ENCODE measurements at places on chromosomes 12 and 14.

DNA sequence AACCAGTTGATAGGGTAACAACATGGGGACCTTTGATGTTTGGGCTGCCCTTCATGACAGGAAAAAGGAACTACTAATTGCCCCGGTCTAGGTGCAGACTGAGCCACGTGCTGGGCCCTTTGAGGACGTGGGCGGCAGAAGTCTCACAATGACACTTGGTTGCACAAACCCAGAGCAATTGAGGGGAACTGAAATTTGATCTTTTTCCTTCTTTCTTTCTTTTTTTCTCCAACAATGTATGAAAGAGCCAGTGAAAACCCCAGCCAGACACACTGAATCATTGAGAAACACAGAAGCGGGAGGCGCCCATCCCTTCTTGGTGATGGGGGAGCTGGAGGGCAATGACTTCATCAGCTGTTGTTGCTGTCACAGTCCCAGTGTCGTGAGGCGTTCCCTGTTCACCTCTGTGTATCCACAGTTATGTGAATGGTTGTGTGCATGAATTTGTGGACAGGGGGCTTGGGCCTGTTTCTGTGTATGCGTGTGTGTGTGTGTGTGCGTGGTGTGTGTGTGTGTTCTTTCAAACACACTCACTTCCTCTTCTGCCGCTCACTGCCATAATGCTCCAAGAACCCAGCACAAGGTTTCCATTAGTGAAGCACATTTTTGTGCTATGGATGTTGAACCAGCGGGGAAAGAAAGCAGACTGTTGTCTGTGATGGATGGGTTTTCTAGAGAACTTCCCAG, 137.5 kb upstream of the CCND2 start:
- no peak for DNase-seq
- no peaks in the 10 kb centered on the region for H3K4me1 ChIP-seq
- no peaks in the 10 kb centered on the region for H3K36me3 ChIP-seq

DNA sequence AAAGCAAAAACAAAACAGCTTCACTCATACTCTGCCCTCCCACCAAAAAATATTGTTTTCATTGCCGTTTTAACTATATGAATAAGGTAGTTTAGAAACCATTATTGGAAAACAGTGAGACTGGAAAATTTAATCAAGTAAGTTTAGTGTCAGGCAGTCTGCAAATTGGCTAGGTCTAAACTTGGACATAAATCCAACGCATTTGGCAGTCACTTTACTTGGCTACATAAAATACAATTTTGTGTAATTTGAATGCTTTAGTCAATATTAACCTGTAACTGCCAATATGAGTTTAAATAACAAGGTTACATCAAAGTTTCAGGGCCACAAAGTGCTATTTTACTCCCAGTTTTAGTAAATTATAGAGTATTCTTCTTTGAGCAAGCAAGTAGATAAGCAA, 202.3 kb upstream of the SLC38A2 start:
- no peak overlapping the region for H3K27ac ChIP-seq
- no peak overlapping the region for H3K4me3 ChIP-seq
- H3K4me1 ChIP-seq, result no peaks in the 10 kb centered on the region
- H3K27me3 ChIP-seq, result no peaks in the 10 kb centered on the region

GRCh38 chr12:124130691-124131591, 157.9 kb downstream of the ZNF664 start:
- DNase-seq, result no peak
- H3K27ac ChIP-seq, result no peak overlapping the region
- peaks cover 63% of the 10 kb centered on the region for H3K27me3 ChIP-seq
- no peak overlapping the region for H3K4me3 ChIP-seq
- no peaks in the 10 kb centered on the region for H3K4me1 ChIP-seq

DNA sequence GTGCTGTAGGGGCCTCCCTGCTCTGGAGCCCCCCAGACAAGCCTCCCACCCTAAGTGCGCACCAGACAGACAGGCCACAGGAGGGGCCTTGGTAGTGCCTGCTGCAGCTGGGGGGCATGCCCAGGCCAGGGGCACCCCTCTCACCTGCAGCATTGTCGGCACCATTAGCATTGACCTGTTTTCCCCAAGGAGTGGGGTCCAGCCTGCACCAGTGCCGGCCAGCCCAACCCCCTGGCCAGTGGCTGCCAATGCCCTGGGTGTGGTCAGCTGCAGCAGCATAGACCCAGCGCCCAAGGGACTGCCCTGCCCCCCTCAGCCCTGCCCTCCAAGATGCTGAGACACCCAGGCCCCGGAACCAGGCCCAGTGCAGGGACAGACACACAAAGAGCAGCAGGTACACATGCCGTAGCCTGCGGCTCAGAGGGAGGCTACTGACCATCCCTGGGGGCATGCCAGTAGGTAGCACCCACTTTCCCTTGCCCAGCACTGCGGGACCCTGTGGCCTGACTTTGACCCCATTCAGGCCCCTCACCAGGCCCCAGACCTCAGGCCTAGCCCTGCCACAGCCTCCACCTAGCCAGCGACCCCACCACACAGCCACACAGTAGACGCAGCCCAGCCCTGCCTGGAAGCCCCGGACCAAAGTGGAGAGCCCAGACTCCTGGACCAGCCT, 1.0 kb downstream of the AHNAK2 start:
- no peaks in the 10 kb centered on the region for H3K27me3 ChIP-seq
- no peaks in the 10 kb centered on the region for H3K36me3 ChIP-seq
- H3K4me1 ChIP-seq, result peaks cover 64% of the 10 kb centered on the region
- peak; percentile 23 for DNase-seq

DNA sequence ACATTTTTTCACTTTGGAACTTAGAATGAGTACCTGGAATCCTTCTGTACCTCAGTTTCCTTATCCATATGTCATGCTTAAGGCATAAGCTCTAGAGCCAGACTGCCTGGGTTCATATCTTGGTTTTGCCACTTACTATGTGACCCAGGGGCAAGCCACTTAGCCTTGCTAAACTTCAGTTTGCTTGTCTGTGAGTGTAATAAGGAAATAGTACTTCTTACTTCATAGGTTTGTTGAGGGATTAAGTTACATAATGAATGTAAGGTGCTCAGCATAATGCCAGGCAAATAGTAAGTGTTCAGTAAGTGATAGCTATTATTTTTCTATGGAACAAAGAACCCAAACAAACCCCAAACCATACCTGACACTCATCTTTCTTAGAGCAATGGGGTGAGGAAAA, 225.1 kb downstream of the BCAT1 start:
- H3K27me3 ChIP-seq, result no peaks in the 10 kb centered on the region
- no peaks in the 10 kb centered on the region for H3K4me1 ChIP-seq
- H3K36me3 ChIP-seq, result no peaks in the 10 kb centered on the region
- no peak for DNase-seq

DNA sequence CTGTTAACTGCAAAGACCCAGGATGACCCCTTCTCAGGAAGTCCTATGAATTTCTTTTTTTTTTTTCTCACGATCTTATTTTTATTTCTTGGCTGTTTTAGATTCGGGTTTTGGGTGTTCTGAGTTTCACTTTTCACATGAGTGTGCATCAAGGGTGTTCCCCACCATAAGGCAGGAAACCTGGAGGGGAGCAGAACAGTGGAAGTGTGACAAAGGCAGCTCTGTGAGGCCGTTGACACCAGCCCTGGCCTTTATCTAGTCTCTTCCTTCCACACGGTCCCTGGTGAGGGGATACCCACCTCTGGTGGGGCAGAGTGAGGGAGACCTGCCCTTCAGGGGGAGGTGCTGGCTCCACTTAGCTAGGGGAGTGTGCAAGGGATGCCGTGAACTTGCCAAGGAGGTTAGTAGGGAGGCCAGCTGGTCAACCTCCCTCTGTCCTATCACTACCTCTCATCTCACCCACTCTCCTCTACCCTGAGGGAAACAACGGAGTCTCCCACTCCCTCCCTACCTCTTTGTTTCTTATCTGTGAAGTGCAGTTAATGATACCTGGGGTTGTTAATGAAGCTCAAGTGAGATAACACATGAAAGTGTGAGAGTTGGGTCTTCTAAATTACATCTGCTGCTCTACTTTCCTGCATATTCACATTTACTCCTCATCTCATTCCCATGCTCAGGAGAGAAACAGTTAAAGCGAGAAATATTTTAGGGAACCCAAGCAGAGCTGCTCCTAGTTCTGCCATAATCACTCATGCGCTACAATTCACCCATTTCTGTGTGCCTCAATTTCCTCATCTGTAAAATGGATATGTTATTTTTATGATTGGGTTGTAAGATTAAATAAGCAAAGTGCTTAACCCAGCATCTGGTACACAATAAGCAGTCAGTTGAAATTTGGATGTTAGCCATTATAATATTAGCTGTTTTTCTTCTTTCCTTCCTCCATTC, 4.4 kb upstream of the GALNT6 start:
- peaks cover 40% of the 10 kb centered on the region for H3K4me1 ChIP-seq
- H3K27me3 ChIP-seq, result no peaks in the 10 kb centered on the region
- H3K36me3 ChIP-seq, result no peaks in the 10 kb centered on the region
- DNase-seq, result no peak

DNA sequence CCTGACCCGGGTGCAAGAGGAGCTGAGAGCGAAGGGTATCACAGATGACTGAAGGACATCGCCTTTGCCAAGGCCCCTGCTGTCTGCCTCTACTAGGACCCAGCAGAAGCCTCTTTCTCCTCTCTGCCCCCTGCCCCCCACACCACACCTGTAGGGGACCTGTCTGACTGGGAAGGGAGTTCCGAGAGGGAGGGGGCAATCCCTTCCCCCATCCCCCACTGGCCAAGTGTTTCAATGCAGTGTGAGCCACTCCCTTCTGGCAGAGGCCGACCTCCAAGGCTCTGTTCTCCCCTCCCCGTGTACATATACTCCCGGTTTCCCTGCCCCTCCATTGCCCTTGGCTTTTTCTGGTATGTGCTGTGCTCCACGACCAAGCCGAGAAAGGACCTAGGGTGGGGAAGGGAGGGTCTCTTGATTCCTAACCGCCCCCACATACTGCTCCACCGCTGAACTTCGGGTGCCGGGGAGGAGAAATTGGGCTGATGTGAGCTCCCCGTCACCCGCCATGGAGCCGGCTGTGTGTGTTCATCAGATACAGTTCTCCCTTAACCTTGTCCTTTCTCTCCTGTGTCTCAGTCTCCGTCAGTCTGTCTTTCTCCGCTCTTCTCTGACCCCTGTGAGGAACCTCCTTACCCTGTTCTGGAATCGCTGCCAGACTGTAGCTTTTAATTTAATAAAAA, 2.0 kb upstream of the ARHGEF25 start:
- no peaks in the 10 kb centered on the region for H3K36me3 ChIP-seq
- H3K27me3 ChIP-seq, result no peaks in the 10 kb centered on the region
- H3K4me3 ChIP-seq, result no peak overlapping the region
- H3K4me1 ChIP-seq, result peaks cover 18% of the 10 kb centered on the region

GRCh38 chr14:60488175-60488574, 2.3 kb upstream of the C14orf39 start:
- peaks cover 4% of the 10 kb centered on the region for H3K4me1 ChIP-seq
- peaks cover 19% of the 10 kb centered on the region for H3K27me3 ChIP-seq

- DNase-seq, result no peak
- H3K4me3 ChIP-seq, result no peak overlapping the region
- H3K4me1 ChIP-seq, result no peaks in the 10 kb centered on the region
- no peaks in the 10 kb centered on the region for H3K36me3 ChIP-seq
- peaks cover 39% of the 10 kb centered on the region for H3K27me3 ChIP-seq
Observed at GRCh38 chr12:128353301-128353700, 86.3 kb downstream of the TMEM132C start.

DNA sequence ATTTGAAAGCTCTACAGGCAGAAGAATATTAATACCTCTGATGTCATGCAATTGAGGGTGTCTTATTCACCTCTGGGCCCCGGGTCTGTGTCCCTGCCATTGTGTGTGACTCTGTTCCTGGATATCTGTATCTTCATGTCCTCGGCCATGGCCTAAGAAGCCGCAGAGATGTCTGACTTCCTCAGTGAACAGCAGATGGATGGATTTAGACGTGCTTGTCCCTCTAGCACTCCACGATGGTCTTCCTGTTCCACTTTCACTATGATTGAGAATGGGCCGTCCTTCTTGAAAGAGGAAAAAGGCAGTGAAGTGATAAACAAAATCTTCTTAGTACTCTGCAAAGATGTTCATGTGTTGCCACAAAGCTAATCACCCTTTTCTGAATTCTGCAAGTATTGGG, 217.4 kb downstream of the SLC41A2 start:
- no peak overlapping the region for H3K27ac ChIP-seq
- no peak for DNase-seq

DNA sequence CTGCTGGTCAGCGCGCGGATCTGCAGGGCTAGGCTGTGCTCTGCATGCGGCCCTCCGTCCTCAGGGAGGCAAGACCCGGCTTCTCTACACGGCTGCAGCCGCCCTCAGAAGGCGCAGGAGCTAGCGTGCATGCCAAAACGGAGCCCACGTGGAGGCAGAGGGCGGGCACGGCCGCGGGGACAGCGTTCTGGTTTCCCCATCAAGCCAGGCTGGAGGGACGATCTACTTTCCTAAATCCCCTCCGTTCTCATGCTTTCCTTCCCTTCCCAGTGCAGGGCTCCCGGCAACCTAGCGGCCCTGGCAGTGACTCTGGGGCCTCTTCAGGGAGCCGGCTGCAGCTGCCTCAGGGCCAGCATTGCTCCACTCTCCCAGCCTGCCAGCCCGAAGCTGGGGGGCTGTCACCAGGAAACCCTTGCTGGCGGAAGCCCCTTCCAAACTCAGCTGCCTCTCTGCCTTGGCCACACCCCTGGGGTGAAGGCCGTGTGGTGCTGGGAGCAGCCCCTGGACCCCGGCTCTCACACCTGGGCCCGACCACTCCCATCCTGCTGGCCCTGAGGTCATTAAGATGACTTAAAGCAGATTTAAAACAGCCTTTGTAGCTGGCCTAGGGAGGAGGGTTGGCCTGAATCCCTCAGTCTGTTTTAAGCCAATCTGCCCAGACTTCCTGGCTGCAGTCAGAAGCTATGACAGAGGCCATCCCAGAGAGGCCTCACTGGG, 9.2 kb upstream of the GOLGA3 start:
- H3K4me1 ChIP-seq, result no peaks in the 10 kb centered on the region
- H3K27me3 ChIP-seq, result no peaks in the 10 kb centered on the region
- H3K27ac ChIP-seq, result no peak overlapping the region
- H3K36me3 ChIP-seq, result peaks cover 13% of the 10 kb centered on the region
- H3K4me3 ChIP-seq, result no peak overlapping the region

- H3K27ac ChIP-seq, result no peak overlapping the region
- H3K27me3 ChIP-seq, result no peaks in the 10 kb centered on the region
- DNase-seq, result peak; percentile 9
- no peaks in the 10 kb centered on the region for H3K36me3 ChIP-seq
- H3K4me3 ChIP-seq, result no peak overlapping the region
Observed at GRCh38 chr12:52358575-52359350, 8.5 kb downstream of the KRT85 start.

- H3K4me3 ChIP-seq, result no peak overlapping the region
- H3K4me1 ChIP-seq, result peaks cover 13% of the 10 kb centered on the region
- no peak overlapping the region for H3K27ac ChIP-seq
- peak; percentile 22 for DNase-seq
Observed at GRCh38 chr14:68665131-68665530, 127.7 kb downstream of the ZFP36L1 start.

DNA sequence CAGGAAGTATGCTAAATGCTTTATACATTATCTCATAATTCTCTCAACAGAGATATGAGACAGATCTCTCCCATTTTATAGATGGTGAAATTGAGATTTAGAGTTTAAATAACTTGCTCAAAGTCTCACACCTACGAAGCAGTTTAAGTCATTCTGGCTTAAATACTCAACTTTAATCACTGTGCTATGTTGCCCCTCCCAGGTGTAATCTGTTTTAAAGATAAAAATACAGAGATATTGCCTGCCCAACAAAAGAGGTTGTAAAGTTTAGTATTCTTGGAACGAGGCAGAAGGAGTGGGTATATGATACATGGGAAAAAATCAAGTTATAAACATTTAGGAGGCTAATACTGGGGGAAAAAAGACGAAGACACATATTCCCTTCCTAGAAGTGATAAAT, 156.8 kb upstream of the LRIG3 start:
- no peak for DNase-seq
- no peaks in the 10 kb centered on the region for H3K4me1 ChIP-seq
- no peak overlapping the region for H3K4me3 ChIP-seq
- H3K27me3 ChIP-seq, result no peaks in the 10 kb centered on the region
- H3K36me3 ChIP-seq, result no peaks in the 10 kb centered on the region
- no peak overlapping the region for H3K27ac ChIP-seq
